Activated gamma-delta T cell treated with Interleukin-2 at 50 U/mL for 16 hours (primary cell): ENCODE measurements at places on chromosomes 2 and 18.

DNA sequence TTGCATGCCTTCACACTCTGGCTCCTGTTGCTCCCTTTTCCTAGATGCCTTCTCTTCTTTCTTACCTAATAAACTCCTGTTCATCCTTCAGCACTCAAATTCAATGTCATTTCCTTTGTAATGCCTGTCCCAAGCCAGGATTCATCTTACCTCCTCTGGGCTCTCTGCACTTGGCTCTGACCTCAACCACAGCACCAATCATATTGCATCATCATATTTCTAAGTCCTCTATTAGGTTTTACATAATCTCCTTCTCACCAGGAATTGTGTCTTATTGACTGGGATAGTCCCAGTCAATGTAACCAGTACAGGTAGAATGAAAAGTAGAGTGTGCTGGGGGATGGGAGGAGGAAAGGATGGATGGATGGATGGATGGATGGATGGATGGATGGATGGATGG lies 187.1 kb downstream of the NRP2 start:
- DNase-seq = no peak

DNA sequence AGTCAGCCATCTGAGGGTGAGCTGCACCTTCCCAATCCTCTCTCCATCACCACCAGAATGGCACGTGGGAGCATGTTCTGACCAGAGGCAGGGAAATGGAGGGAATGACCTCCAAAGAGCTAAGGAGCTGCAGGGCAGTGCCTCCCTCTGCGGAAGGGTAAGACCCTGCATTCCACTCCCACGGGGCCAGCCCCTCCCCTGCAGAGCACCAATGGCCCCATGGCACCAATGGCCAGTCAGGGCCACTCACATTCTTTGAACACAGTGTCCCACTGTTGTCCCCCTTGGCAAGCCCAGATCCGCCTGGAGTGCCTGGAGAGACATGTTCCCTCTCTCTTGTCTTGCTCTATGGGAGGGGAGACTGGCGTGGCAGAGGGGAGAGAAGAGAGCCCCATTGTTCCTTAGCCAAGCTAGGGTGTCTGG lies 164.4 kb downstream of the TNS1 start:
- no peak for DNase-seq

DNA sequence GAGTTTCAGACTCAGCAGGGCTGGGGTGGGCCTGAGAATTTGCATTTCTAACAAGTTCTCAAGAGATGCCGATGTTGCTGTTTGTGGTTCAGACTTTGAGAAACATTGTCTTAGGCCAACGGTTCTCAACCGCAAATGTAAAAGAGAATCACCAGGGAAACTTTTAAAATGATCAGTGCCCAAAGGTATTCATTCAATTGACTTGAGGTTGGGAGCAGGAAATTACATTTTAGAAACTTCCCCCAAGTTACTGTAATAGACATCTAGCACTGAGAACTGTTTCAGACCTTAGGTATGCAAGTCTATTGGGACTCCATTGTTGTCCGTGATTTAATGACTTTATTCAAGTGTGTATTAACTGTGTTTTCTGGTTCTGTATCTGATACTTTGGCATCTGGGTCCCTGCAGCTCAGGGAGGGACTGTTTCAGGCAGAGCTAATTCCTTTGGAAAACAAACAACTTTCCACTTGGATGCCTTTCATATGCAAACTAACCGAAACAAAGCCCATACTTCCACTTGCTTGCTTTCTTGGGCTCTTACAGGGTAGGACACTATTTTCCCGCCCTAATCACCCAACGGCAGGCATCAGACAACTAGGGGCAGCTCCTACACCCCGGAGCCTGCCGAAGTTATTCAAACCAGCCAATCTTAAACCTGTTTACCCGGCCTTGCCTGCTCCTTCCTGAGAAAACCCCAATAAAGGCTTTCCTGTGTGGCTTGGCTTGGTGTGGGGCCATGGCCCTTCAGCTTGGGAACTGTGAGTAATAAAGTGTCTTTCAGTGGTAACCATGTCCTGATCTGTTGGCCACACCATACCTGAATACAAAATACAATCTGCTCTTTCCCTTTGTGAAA lies 97.6 kb downstream of the POLE4 start:
- DNase-seq = no peak

- no peak for DNase-seq
These were observed 657.2 kb downstream of the ERBB4 start for GRCh38 chr2:211881449-211881848.

DNA sequence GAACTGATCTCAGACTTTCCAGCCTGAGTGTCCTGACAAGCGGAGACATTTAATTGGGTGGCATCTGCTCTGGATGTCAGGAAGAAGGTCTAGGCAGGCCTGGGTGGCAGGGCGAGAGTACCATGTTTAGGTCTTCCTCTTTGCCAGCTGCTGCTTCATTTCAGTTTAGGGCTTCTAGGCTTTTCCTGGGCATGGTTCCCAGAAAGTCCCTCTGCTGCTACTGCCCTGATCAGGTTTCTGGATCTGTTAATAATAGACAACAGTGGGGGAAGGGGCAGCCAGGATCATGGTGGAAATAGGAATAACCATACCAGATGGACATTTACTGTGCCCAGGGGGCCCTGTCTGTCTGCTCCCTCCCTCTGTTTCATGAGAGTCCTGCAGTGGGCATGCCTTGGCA lies 2.3 kb upstream of the PLCD4 start:
- DNase-seq = no peak

- DNase-seq = no peak
These were observed 12.1 kb downstream of the ABCG5 start for GRCh38 chr2:43826305-43827250.

GRCh38 chr2:27911458-27912210 lies 21.1 kb downstream of the BABAM2 start:
- no peak for DNase-seq

DNA sequence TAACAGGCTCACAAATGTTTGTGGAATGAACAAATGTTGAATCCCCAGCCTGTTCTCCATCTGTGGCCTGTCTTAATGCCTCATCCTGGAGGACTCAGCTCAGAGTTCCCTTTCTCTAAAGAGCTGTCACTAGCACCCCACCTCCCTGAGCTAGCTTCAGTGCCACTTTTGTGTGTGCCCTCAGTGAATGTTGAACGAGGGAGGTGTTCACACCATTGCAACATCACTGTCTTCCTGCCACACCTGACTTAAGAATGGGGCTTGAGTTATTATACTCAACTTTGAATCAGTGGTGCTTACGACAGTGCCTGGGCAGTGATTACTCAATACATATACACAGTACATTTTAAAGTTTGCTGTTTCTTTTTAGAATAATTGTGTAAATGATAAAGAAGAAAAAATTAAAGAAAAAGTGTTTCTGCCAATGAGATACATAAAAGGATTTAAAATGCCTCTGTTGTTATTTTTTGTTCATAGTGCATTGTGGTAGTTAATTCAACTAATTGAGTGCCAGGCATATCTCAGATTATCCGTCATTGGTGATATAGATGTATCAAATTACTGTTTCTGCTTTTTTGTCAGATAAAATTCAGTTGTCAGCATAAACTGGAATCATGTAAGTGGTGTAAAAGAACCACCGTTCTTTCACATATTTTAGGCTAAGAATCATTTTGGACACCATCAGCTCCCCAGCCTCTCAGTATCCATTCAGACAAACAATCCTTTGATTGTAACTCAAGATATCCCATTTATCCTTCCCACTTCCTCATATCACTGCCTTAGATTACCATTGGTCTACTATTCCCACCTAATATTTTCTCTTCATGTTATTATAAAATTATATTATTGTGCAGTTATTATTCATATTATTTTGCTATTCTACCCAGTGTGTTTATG lies 304.7 kb downstream of the PTPRM start:
- no peak for DNase-seq

DNA sequence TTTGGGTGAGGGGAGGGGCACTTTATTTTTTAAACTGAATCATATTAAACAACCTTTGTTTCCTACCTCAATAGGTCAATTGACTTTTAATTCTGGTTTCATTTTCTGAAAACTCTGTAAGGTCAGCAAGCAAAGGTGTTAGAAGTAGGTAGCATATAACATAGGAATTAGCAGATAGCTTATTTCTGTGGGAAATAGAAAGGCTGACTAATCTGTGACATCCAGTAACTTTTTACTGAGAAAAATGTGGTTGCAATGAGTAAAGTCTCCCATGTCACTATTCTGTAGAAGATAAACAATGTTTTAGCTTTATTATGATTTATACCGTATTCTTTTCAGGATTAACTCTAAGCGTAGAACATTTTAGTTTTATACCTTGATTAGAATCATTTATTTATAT lies 240.4 kb downstream of the PLCL1 start:
- DNase-seq = no peak

DNA sequence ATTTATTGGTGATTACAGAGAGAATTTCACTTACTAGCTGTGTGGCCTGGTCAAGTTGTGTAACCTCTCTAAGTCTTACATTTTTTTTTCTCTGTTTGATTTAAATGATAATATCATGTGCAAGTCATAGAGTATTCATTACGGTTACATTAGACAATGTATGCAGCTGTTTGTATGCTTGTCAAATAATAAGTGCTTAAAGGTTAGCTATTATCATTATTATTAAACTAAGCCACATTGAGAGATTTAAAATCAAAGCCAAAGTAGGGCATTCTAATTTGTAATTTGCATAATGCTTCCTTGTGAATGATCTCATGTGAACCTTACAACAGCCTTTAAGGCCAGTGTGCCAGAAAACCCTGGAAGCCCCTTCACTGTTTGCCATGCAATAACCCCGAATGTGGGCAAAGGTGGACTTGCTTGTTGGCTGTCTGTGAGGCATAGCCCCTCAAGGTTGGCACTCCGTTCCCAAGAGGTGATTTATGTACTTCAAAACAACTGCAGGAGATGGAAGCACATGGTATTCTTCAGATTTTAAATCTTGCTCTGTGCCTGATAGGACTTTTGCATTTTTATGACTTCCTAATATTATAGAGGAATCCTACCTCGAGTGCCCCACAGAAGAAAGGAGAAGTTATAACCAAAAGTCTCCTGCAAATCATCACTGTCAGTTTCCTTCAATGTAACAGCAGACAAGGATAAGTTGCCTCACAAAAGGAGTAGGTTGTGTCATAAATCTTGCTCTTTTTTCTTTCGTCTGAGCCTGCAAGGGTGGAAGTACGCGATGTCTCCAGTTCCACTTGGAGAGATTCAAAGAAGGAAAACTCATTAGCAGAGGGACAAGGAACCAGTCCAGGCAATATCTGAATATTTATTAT lies 272.0 kb downstream of the TGIF1 start:
- no peak for DNase-seq

GRCh38 chr2:218569038-218569431 lies 396 bp downstream of the CNOT9 start:
- peak; percentile 34 for DNase-seq

GRCh38 chr18:26566874-26567555 lies 18.7 kb upstream of the KCTD1 start:
- DNase-seq = no peak
